CD4-positive, alpha-beta T cell (primary cell): ENCODE measurements at places on chromosomes 3 and 15. TPM values are rescaled to one million over a fixed set of nuclear protein-coding genes. Genes with fewer than 3 reads are reported as not detected.

Gene CD96
- 205 TPM for total RNA-seq

Gene NPHP3
- 27.4 TPM for total RNA-seq

DNA sequence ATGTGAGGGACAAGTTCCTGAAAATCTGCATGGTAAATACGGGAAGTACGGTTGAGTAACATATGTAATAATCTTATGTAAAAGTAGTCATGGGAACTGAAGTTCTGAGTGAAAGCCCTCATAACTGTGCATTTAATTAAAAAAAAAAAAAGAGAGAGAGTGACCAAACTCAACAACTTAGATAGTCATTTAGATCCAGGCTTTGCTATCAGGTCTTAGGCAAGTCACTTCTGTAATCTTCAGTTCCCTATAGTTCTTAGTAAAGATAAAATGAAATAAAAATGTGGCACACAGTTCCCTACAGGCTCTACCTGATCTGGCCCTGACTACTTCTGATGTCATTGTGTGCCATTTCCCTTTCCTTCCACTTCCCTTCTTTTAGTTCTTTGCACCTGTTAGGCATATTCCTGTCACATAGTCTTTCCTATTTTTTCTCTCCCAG lies 15.0 kb downstream of the RNF111 start:
- no peak for DNase-seq

DNA sequence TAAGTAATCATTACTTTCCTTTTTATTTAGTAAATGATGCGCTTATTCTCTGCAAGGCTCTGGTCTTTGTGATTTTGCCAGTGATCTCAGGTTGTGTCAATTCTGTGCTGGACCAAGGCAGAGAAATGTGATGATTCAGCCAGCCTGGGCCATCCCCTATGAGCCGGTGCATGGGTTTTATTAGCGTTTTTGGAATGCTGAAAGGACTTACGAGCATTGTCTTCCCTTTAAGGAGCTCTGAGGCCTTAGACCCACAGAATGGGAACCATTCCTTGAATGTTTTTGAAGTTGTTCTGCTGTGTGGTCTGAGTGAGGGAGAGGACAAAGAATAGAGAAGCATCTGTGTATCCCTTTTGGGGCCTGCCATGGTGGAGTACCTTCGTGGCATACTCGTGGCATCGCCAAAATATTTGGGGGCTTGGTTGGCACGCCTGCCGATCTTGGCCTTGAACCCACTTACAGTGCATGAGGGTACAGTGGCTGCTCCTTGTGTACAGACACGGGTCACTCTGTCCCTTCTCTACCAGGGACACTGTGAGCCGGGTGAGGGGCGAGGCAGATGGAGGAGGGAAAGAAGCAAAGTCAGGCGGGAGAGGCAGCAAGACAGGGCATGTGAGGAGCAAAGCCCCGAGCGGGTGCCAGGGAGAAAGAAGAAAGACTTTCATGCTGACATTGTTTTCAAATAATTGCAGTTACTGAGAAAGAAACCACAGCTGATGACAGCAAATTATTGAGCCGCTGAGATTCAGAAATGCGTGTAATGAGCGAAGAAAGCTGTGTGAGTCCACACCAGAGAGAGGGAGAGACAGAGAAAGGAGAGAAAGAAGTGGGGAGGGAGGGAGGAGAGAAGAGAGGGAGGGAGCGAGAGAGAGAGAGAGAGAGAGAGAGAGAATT lies 269.4 kb upstream of the RGMA start:
- DNase-seq = no peak

- no peak for DNase-seq
Observed at GRCh38 chr15:50265620-50266019, at the start of gene HDC. TSS of gene HDC (minus strand) at chr15:50265726. CDS start at chr15:50265623, 103 bp downstream.

GRCh38 chr15:35827141-35827540 lies 281.2 kb upstream of the DPH6 start:
- no peak for DNase-seq

DNA sequence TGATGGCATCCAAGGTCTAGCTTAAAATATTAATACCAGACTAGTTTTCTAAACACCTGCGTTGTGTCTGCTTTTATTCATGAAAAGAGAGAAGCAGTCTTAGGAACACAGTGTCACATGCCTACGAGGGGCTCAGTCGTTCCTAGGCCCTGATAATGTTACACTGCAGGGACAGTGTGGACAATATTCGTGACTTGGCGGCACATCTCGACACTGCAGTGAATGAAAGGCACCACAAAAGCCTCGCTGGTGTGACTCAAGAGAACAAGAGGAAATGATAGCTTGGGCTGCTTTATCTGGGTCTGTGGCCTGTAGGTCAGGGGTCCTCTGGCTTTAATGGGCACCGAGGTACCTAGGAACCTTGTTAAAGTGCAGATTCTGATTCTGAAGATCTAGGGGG lies 226.7 kb downstream of the PDZRN3 start:
- DNase-seq = no peak

DNA sequence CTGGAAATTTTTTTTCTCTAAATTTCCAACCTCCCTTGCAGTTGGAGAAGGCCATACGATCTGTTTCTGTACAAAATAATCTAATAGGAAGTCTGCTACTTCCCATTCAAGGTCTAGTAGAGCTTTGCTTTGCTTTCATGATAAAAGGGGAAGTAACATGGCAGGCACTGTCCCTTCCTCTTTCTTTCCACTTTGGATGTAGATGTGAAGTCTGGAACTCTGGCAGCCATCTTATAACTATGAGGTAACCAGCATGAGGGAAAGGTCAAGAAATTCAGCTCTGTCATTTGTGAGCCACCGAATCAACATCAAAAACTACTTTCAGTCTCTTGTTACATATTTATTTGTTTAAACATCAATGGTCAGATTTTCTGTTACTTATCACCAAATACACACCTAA lies 156.3 kb downstream of the MTHFS start:
- no peak for DNase-seq
